BJ (cell line): ENCODE measurements at places on chromosomes 3 and 15.

GRCh38 chr3:120425572-120426250 is 25.1 kb downstream of the FSTL1 start:
- peak; percentile 77 for DNase-seq

- no peak for DNase-seq
Measured at GRCh38 chr3:125460233-125460632, 59.8 kb downstream of the SNX4 start.

DNA sequence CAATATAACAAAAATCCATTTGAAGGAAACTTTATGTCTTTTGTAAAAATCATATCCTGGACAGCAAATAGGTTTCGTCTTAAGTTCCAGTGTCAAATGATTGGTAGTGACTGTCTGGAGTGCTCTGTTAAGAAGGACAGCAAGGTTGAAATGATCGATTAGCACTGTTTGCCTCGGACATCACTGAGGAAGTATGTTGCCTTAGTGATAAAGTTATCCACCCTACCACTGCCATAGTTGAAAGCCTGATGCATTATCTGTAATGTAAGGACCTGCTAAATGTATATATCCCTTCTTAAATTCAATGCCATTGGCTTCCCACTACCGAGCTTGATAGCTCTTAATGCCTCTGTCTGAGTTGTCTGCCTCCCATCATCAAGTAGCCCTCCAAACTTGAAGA is 70.0 kb downstream of the CFAP20DC start:
- no peak for DNase-seq

DNA sequence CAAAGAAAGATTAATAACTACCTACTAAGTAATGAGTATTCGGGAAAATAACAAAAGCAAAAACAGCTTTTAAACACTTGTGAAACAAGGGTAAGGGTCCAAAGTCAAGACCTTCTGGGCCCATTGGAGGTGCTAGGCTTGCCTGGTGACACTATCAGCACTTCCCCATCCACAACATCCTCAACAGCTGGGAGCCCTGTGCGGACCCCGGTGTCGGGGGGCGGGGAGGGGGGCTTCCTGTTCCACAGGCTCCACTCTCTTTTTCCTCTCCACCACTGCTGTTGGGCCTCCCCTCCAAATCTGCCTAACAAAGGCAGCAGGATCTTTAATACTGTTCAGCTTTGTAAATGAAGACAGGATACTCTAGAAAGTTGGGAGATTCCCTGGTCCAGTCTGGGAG is 21.6 kb downstream of the NGRN start:
- no peak for DNase-seq

DNA sequence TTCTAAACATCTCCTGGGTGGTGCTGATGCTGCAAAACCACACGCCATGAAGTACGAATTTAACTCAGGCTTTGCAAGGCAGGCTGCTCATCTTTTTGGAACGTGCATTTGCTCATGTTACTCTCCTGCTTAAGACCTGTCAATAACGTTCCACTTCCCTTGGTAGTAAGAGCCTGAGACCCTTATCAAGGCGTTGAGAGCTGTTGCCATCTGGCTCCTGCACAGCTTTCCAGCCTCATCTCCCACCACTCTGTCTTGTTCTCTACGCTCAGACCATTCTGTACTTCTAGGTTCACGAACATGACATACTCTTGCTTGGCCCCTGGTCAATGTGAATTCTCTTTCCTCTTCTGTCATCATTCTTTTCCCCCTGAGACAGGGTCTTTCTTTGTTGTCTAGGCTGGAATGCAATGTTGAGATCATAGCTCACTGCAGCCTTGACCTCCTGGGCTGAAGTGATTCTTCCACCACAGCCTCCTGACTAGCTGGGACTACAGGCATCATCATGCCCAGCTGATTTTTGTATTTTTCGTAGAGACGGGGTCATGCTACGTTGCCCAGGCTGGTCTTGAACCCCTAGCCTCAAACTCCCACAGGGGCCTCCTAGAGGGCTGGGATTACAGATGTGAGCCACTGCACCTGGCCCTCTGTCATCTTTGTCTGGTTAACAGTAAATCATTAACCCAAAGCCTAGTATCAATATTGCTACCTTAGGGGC is 202.8 kb downstream of the CADPS start:
- DNase-seq, result no peak

DNA sequence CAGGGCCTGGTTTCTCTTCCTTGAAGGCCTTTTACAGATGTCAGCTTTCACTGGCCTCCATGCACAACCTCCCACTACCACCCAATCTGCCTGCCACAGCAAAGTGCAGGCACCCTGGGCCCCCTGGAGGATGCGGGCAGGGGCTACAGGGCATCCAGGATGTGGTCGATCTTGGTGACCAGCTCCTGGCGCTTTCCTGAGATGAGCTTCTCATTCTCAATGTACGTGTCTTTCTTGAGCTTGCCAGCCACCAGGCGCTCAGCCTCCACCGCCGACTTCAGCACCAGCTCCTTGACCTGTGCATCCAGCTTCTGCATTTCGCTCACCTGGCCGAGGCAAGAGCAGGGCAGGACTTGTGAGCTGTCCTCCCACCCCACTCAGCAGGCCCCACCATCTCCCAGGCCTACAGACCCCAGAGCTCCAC is 30.3 kb downstream of the RPN1 start:
- DNase-seq, result no peak
